ENCODE measurements at places on chromosomes 13 and 19. TPM values are rescaled to one million over a fixed set of nuclear protein-coding genes. Genes with fewer than 3 reads are reported as not detected.
A peak's percentile ranks its signal among the peaks of the same experiment; 100 is the strongest.

DNA sequence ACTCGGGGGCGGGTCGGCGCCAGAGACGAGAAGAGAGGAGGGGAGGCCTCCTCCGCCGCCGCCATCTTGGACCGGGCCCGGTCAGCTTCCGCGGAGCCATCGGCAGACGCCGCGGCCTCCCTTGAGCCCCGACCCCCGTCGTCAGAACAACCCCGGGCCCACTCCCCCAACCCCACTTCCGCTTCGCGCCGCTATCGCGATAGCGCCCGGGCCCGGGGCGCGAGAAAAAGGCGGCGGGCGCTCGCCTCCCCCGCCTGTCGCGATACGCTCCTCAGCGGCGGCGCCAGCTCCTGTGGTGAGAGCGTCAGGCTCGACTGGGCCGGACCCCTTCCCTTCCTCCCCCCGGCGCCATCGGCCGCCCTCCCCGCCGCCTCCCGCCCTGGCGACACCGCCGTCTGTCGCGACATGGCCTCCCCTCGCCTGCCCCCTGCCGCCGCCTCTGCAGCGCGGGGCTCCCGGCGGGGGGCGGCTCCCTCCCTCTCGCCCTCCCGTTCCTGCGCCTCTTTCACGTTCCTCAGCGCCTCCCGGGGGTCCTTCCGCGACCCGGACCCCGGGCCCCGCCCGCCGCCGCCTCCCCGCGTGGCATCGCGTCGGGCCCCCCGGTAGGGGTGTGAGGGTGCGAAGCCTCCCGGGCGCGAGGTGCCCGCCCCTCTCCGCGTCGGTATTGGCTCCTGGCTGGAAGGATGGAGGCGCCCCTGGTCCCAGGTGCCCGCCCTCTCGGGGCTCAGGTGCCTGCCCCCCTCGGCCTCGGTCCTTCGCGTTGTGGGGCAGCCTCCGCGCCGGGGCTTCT, at the start of gene CNOT3:
CNOT3 (plus strand) TSS at position 64 of the 790 bp plus-strand sequence. CDS start 5,217 bp downstream, outside the sequence.
- H3K36me3 ChIP-seq: no peaks in the 10 kb centered on the region
- H3K4me3 ChIP-seq: peak within 1 kb of the TSS; percentile 95
- DNase-seq: no peak
- peak within 1 kb of the TSS; percentile 95 for H3K27ac ChIP-seq
- peaks cover 42% of the 10 kb centered on the region for H3K4me1 ChIP-seq
- peaks cover 14% of the 10 kb centered on the region for H3K27me3 ChIP-seq

- no peak for DNase-seq
- no peaks in the 10 kb centered on the region for H3K4me1 ChIP-seq
- no peak overlapping the region for H3K27ac ChIP-seq
- H3K27me3 ChIP-seq: peaks cover 57% of the 10 kb centered on the region
These were observed 14.8 kb upstream of the MATK start for GRCh38 chr19:3800996-3801395.

- DNase-seq: no peak
- H3K4me3 ChIP-seq: no peak overlapping the region
- H3K27ac ChIP-seq: no peak overlapping the region
- no peaks in the 10 kb centered on the region for H3K4me1 ChIP-seq
- H3K27me3 ChIP-seq: no peaks in the 10 kb centered on the region
- peaks cover 85% of the 10 kb centered on the region for H3K36me3 ChIP-seq
These were observed 16.0 kb downstream of the ZNF100 start for GRCh38 chr19:21751384-21751783.

DNA sequence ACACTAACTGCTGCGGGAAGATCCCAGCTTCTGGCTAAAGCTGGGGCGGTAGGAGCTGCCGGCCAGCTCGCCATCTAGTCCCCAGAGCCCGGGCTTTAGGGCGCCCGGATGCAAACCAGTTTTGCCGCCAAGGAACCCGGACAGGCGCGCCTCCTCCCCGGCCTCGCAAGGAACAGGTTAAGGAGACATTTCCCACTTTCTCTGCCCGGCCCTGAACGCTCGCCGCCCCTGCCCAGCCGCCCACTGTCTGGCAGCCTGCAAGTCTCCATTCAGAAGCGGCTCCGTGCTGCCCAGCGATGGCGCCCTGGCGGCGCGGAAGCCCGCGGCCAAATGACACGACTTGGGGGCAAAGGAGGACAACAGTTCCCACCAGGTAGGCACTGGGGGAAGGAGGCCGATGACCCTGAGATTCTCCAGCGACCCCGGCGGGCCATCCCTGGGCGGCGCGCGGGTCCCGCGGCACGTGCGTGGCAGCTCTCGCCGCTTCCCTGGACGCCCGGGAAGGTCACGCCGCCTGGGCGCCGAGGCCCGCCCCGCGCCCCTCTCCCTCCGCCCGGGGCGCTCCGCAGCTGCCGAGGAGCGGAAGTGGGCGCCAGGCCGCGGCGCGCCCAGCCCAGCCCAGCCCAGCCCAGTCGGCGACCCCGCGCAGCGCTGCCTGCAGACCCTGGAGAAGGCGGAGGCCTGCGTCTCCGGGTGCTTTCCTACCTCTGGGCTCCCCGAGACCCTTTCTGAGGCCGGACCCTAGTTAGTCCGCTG, 42.2 kb upstream of the HNRNPA1L2 start:
- no peaks in the 10 kb centered on the region for H3K27me3 ChIP-seq
- DNase-seq: peak; percentile 53
- H3K36me3 ChIP-seq: no peaks in the 10 kb centered on the region
- peaks cover 26% of the 10 kb centered on the region for H3K4me1 ChIP-seq
- peak overlapping the region; percentile 91 for H3K4me3 ChIP-seq

- H3K27ac ChIP-seq: no peak overlapping the region
- no peak overlapping the region for H3K4me3 ChIP-seq
- H3K4me1 ChIP-seq: no peaks in the 10 kb centered on the region
- H3K27me3 ChIP-seq: no peaks in the 10 kb centered on the region
These were observed 121.0 kb downstream of the AKAP11 start for GRCh38 chr13:42392716-42393572.

DNA sequence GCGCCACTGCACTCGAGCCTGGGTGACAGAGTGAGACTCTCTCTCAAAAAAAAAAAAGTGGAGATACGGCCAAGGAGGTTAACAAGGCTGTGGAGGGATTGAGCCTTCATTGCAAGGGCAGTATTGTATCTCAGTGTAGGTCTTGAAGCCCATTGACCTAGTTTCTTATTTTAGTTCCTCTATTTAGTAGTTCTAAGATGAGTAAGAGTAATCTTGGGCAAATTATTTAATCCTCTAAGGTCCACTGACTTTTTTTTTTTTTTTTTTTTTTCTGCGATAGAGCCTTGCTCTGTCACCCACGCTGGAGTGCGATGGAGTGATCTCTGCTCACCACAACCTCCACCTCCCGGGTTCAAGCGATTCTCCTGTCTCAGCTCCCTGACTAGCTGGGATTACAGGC, 14.3 kb upstream of the ILF3 start:
- no peak for DNase-seq
- H3K36me3 ChIP-seq: peaks cover 12% of the 10 kb centered on the region
- no peaks in the 10 kb centered on the region for H3K27me3 ChIP-seq
- H3K27ac ChIP-seq: no peak overlapping the region
- H3K4me3 ChIP-seq: no peak overlapping the region

DNA sequence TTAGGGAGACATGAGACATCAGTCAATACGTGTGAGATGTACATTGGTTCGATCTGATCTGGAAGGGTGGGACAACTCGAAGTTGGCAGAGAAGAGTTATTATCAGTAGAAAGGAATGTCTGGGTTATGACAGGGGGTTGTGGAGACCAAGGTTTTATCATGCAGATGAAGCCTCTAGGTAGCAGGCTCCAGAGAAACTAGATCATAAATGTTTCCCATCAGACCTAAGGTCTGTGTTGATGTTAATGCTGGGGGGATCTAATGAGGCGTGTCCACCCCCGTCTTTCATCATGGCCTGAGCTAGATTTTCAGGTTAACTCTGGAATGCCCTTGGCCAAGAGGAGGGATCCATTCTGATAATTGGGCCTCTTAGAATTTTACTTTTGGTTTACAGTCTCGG, 187.0 kb upstream of the KL start:
- no peak overlapping the region for H3K27ac ChIP-seq
- DNase-seq: no peak
- H3K36me3 ChIP-seq: no peaks in the 10 kb centered on the region
- no peaks in the 10 kb centered on the region for H3K27me3 ChIP-seq
- H3K4me3 ChIP-seq: no peak overlapping the region
- H3K4me1 ChIP-seq: peaks cover 22% of the 10 kb centered on the region

DNA sequence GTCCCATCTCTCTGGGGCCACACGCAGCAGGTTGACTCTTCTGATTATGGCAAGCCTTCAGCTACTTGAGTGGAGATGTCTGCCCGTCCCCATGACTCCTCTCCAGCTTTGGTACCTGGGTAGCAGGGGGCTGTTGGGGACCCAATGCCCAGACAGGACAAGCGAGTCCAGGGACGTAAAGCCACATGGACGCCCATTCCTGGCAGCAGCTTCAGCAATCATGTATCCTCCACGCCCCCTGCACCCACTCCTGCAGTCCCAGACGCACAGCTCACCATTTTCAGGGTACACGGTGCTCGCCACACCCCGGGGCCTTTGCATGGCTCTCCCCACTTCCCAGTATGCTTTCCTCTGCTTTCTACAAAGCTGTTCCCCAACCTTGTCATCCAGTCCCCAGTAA, 22.0 kb upstream of the VSTM2B start:
- DNase-seq: no peak
- H3K36me3 ChIP-seq: no peaks in the 10 kb centered on the region
- H3K27ac ChIP-seq: no peak overlapping the region
- peaks cover 16% of the 10 kb centered on the region for H3K4me1 ChIP-seq
- H3K4me3 ChIP-seq: no peak overlapping the region

DNA sequence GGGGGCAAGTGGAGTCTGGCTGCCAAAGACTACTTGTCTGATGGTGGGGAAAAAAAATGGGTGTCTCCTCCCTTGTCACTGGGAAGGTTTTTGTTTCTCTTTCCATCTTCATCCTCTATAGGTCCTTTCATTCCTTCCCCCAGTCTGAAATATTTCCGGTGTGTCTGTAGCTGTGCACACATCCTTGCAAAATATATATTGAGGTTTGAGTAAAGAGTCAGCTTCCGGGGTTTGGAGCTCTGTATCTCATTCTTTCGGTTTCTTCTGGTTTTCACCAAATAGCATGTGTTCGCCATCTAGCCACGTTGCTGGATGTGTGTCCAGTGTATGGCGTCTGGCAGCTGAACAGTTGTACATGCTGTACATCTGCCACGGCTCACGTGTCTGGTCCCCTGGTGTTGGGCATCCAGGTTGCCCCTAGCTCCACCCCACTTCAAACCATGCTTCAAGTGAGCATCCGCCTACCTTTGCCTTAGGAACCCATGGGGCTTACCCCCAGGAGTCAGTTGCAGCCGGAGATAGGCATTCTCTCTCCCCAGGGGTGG, 142.2 kb downstream of the SIPA1L3 start:
- no peak overlapping the region for H3K4me3 ChIP-seq

DNA sequence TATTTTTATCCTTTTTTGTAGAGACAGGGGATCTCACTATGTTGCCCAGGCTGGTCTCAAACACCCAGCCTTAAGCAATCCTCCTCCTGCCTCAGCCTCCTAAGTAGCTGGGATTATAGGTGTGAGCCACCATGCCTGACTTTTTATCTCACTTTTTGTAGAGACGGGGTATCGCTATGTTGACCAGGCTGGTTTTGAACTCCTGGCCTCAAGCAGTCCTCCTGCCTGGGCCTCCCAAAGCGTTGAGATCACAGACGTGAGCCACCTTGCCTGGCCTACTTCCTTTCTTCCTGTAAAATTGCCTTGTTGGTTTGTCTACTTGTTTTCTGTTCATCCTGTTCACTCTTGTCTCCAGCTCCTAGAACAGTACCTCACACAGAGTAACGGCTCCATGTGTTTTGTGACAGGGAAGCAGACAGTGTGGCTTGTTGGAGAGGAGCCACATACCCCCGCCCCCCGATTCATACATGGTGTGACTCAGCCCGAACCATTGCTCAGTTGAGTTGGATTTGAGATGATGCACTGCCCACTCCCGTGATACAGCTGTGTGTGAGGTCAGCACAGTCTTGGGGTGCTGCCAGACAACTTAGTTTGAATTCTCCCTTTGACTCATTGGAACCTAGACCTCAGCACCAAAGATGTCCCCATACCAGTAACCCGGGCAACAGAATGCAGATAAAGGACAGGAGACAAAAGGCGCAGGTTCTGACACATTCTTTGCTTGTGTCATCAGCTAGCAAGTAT, 34.2 kb downstream of the GPR42 start:
- no peak overlapping the region for H3K27ac ChIP-seq
- H3K4me1 ChIP-seq: peaks cover 5% of the 10 kb centered on the region
- H3K27me3 ChIP-seq: peaks cover 29% of the 10 kb centered on the region
- no peak overlapping the region for H3K4me3 ChIP-seq
- no peak for DNase-seq

- no peaks in the 10 kb centered on the region for H3K27me3 ChIP-seq
- peaks cover 4% of the 10 kb centered on the region for H3K36me3 ChIP-seq
- no peak for DNase-seq
- H3K27ac ChIP-seq: no peak overlapping the region
- H3K4me3 ChIP-seq: no peak overlapping the region
These were observed 156.9 kb downstream of the ENOX1 start for GRCh38 chr13:43629691-43630480.

GRCh38 chr19:32861596-32861995, 8.0 kb downstream of the SLC7A9 start:
- DNase-seq: no peak
- no peaks in the 10 kb centered on the region for H3K27me3 ChIP-seq
- H3K27ac ChIP-seq: no peak overlapping the region
- H3K4me3 ChIP-seq: no peak overlapping the region
- no peaks in the 10 kb centered on the region for H3K4me1 ChIP-seq

The ZNF69 gene
- total RNA-seq: 33.9 TPM

The PCDH8 gene
- total RNA-seq: 14.6 TPM

The GRIN2D gene
- total RNA-seq: 0.68 TPM

The CAMSAP3 gene
- total RNA-seq: 13.7 TPM
